ENCODE measurements at places on chromosomes 4 and X.

- no peak for DNase-seq
These were observed 24.1 kb upstream of the ADD1 start for GRCh38 chr4:2819244-2820215.

GRCh38 chrX:14843666-14844065 lies 29.2 kb downstream of the FANCB start:
- DNase-seq: no peak

GRCh38 chr4:80189956-80190677 lies 7.2 kb upstream of the PRDM8 start:
- DNase-seq: no peak

GRCh38 chr4:6278801-6279197 lies 9.1 kb downstream of the WFS1 start:
- peak; percentile 50 for DNase-seq

DNA sequence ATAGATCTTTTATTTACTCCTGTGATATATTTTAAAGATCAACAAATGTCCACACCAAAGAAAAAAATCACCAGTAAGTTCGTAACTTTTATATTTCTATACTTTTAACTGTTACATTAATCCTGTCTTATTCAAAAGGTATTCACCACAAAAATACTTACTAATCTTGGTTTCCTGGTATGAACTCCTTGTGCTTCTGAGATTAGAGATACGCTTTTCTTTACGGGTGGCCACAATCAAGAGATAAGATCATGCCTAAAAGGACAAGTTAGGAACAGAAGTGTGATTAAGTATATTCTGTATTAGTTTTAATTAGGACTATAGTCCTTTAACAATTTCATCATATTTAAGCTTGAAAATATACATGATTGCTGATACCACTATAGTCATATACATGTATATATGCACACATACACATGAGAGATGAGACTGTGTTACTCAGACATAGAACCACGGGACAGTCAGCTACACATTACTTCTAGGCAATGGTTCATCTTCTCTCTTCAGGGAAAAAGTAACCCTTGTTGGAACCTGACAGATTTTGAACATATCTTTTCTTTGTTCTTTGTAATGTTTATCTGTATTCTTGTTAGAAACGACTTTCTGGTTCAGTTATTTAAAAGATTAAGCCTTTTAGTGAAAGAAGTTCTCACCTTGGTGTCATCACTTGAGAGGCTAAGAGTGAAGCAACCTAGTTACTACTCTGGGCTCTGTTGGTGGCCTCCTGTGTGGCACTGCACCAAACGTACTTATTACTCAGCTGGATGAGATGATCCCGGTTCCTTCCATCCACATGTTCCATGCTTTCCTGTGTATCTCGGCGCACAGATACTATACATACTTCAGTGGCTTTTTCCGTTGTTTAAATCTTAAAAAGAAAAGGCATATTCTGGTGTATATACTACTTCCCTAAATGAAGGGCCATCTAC lies 146.1 kb downstream of the CBR4 start:
- no peak for DNase-seq

GRCh38 chr4:143712155-143712550 lies 11.7 kb upstream of the FREM3 start:
- no peak for DNase-seq

DNA sequence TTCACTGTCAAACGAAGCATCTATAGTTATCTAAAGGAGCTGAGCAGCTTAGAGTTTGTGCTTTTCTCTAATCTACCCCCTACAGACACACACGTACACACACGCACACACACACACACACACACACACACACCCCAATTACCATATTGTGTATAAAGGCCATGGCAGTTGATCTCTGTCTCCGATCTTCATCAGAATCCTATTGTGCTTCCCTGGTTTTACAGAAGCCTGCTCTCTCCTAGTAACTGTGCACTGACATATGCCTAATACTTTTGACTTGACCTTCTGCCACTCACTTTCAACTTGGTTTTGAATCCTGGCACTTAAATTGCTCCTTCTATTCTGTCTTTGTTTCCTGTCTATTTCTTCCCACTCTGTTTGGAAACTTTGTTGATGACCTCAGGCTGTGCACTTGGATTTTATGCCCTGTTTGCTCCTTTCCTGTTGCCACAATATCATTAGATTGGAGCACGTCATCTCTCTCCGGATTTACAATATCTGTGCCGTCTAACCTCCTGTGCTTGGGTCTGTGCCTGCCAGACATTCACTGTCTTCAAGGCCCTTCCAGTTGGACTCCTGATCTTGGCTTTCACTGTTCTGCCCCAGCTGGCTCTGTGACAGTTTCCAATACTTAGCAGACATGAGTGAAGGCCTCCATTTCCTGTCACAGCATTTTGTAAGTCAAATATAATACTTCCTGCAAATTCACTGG lies 928.1 kb downstream of the FAT4 start:
- DNase-seq: no peak
